ENCODE measurements at places on chromosomes 4 and X.

- DNase-seq = peak; percentile 52
Observed at GRCh38 chrX:132023896-132024386, 839 bp downstream of the STK26 start.

GRCh38 chr4:124694946-124695598, 17.5 kb downstream of the ANKRD50 start:
- no peak for DNase-seq

- DNase-seq = no peak
Observed at GRCh38 chr4:169246957-169247396, 23.8 kb downstream of the SH3RF1 start.

DNA sequence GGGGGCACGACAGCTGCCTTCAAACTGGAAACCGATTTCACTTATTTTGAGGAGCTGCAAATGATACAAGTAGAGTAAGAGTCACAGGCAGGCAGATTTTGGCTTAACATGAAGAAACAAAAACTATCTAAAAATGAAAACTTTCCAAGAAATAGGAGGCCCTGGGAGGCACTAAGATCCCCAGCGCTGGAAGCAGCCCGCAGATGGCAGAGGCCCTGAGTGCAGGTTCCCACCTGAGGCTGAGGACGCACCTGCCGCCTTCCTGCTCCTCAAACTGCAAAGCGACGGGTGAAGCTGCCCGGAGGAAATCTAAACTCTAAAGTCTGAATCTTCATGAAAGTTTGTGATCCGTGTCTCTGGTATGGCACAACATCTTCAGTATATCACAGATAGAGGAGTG, 138.7 kb downstream of the AFAP1 start:
- DNase-seq = no peak

GRCh38 chr4:151804086-151804630, 43.4 kb upstream of the GATB start:
- DNase-seq = no peak

GRCh38 chrX:41009850-41010846, 75.1 kb upstream of the USP9X start:
- DNase-seq = peak; percentile 73

GRCh38 chrX:121050781-121051180, 3.4 kb downstream of the GLUD2 start:
- DNase-seq = no peak

GRCh38 chr4:133146574-133147241, 2.4 kb upstream of the PCDH10 start:
- peak; percentile 28 for DNase-seq

DNA sequence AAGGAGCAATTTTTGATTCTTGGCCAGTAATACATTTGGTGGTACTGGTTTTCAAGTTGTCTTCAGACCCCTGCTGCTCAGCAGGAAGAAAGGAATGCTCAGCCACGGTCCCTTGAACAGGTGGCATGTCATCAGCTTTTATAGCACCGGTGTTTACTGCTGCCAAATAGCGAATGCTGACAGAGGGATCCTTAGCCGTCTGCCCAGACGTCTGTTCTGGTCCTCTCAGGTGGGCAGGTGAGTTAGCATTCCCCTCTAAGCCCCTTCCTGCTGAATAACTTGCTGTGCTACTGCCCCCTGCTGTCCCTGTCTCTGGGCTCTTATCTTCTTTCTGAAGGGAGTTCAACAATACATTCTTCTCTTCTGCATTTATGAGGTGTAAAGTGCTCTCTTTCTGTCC, 28.4 kb downstream of the BOD1L1 start:
- DNase-seq = no peak

- DNase-seq = no peak
Observed at GRCh38 chr4:66330125-66330524, 659.8 kb upstream of the EPHA5 start.

- no peak for DNase-seq
Observed at GRCh38 chrX:24292353-24292752, 21.5 kb downstream of the SUPT20HL2 start.

DNA sequence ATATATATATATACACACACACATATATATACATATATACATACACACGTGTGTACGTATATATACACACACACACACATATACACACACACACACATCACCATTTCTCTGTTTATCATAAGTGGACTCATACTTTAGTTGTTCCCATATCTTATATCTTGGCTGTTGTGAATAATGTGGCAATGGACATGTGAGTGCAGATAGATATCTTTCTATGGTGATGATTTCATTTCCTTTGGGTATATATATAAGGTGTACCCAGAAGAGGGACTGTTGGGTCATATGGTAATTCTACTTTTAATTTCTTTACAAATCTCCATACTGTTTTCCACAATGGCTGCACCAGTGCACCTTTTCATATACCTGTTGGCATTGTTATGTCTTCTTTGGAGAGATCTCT, 105.9 kb downstream of the LARP1B start:
- no peak for DNase-seq

GRCh38 chrX:120305531-120306141, 5.6 kb downstream of the TMEM255A start:
- peak; percentile 58 for DNase-seq

DNA sequence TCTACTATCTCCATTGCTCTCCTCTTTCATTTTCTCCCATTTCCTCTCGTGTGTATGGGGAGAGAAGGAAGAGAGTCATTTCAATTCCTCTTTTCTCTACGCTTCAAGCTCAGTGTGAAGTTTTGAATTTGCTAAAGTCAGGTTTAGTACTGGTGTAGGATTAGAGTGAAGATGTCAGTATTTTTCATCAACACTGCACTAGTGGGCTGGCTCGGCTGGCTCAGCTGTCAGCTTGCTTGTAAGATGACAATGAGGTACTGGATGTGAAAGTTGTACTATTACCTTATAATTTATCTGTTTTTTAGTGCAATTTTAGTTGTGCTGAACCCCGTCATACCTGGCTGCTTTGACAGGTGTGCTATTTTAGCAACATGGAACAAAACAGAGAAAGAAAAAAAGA, 2.1 kb upstream of the SH2D1A start:
- no peak for DNase-seq

DNA sequence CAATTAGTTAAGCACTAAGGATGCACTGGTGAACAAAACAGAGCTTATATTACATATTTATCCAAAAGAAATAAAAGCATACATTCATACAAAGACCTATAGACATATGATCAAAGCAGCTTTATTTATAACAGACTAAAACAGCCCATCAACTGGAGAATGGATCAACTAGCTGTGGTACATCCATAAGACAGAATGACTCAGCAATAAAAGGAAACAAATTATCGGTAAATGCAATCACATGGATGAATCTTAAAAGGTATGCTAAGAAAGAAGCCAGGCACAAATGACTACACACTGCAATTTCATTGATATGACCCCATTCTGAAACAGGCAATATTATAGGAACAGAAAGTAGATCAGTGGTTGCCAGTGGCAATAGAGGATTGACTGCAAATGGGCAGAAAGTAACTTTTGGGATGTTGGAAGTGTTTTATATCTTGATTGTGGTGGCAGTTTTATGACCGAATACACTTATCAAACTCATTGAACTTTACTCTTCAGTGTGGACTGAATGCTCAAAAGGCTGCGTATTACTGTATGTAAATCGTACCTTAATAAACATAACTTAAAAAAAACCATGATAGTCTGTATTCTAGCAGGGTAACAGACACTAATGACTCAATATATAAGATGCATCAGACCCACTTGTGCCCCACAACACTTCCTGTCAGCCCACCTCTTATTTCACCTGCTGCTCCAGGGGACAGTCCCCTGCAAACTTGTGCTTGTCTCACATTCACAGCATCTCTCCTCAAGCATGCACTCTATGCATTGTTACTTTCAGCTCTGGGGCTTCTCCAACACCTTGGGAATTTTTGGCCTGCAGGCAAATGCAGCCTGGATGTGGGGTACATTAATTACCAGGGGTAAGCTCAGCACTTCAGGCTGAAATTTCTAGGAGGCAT, 59.1 kb downstream of the MID1IP1 start:
- no peak for DNase-seq

- no peak for DNase-seq
Observed at GRCh38 chr4:122500852-122501501, 44.5 kb upstream of the IL2 start.

DNA sequence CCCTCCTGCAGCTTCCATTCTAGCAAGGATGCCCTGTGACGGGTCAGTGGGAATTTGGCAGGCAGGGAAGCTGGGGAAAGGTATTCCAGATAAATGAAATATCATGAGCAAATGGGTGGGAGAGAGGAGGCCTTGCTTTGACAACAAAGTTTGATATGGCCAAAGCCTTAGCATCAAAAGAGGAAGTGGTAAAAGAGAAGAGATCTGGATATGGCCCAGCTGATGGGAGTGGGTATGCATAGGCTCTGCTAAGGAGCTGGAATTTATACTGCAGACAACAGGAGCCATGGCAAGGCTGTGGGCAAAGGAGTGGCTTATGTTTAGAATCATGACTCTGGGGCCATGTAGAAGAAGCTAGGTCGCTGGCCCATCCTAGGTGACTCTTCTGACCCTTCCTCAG, 89.2 kb downstream of the PJA1 start:
- DNase-seq = no peak

- DNase-seq = no peak
Observed at GRCh38 chr4:47462799-47463234, 685 bp downstream of the COMMD8 start.

- DNase-seq = no peak
Observed at GRCh38 chrX:153689654-153690465, 2.1 kb downstream of the SLC6A8 start.

DNA sequence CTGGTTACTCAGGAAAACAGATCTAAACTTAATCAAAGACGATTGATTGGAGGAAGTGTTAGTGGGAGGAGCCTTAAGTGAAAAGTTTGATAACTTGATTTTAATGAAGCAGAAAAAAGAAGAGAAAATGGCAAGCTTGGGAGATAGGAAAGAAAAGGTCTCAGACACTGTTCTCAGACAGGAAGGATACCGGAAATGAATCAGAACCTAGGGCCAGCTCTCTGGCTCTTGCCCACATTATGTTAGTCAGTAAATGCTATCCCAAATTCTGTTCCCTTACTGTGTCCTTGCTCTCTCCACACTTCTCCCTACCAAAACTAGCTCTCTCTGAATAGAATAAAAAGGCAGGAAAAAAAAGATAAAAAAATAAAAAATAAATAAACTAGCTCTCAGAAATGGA, 48.6 kb upstream of the TMEM164 start:
- peak; percentile 16 for DNase-seq

- DNase-seq = peak; percentile 89
Observed at GRCh38 chr4:76198411-76199237, 15.0 kb downstream of the SCARB2 start.

DNA sequence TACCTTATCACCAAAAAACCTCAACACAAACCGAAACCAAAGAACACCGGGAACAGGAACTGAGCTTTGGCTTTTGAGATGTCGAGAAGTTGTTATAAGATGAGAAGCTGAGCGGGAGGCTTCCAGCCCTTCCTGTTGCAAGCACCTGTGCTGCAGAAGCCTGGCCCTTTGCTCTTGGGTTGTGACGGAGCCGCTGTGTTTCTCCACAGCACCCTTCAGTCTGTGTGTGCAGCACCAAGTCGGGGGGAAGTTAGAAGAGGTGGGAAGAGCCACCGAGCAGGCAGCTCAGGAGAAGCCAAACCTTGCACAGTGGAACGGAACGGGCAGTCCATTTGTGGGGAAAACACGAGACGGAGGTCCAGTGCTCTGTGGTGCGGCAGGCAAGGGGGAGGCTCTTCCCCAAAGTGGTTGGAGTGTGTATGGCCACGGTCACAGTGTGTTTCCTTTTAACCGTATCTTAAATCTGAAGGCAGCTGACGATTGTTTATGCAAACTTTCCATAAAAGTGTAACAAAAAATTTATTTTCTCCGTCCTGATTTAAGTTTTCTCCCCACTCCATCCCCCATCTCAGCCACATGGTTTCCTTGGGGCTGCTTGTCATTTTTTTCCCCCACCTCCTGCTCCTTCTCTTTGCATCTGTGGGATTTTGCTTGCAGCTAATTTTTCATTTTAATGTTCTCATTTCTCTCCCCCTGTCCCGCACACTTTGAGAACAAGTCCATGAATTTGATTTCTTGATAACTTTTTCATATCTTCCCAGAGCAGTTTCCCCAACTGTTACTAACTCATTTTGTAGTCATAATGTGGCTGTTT, 123.7 kb downstream of the STOX2 start:
- DNase-seq = peak; percentile 38

DNA sequence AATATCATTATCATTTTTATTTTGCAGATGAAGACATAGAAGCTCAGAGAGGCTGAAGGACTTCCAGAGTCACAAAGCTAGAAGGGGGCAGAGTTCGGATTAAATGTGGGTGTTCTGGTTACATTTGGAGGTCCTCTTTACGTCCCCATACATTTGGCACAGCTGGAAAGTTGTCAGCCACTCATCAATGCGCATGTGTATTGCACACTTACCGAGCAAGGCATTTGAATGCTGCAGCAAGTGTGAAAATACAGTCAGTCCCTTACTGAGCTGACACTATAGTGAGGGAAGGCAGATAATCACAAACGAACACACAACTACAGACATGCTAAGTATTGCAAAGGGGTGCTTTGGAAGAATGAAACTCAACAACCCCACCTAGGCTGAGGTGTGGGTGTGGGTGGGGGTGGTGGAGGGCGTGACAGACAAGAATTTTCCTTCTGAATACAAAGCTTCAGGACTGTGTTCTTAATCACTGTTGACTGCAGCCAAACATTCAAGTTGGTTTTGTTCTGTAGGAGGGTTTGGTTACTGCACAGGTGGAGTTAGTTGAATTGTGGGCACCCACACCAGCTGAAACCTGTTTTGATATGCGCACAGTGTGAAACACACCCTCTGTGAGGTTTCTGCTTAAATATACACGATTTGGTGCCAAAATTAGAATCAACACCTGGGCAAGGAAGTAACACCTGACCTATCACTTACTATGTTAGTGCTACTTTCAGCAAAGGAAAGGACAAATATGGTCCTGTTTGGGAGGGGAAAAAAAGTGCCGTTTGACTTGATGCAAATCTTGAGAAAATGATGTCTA, 72.4 kb downstream of the COQ2 start:
- DNase-seq = no peak

- DNase-seq = no peak
Observed at GRCh38 chr4:69833251-69833650, 26.7 kb downstream of the SULT1E1 start.

- peak; percentile 78 for DNase-seq
Observed at GRCh38 chr4:52861879-52862616, at the start of gene RASL11B. RASL11B (plus strand) TSS chr4:52862317; CDS start chr4:52862508, 191 bp downstream.

GRCh38 chrX:17397074-17397473, 22.1 kb downstream of the NHS start:
- DNase-seq = no peak

DNA sequence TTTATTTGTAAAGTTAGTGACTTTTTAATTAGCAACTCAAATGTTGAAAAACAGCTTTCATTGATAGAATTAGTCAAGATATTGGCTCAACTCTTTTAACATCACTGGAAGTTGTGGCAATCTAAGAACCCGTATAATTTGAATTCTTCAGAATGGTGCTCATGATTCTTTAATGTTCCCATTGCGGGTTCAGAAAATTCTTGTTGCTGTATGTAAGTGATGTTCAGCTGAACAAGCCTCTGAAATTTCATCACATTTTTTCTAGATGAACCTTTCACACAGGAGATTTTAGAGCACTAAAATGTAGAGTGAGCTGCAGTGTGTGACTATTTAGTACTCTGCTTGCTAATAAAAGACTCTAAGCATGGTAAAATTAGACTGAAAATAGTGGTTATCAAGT, 1317.7 kb downstream of the FSTL5 start:
- no peak for DNase-seq
